ENCODE measurements at places on chromosomes 5 and 9.

GRCh38 chr5:32089146-32090000 lies 84.7 kb downstream of the GOLPH3 start:
- DNase-seq = no peak

GRCh38 chr9:33120620-33121019 lies 44.1 kb upstream of the SMU1 start:
- DNase-seq = peak; percentile 21

- DNase-seq = no peak
Observed at GRCh38 chr5:138603249-138603920, 28.2 kb upstream of the HSPA9 start.

- peak; percentile 94 for DNase-seq
Observed at GRCh38 chr9:69376651-69377050, 51.6 kb downstream of the ENTREP1 start.

GRCh38 chr5:72552041-72552557 lies 44.9 kb upstream of the ZNF366 start:
- DNase-seq = peak; percentile 95

- DNase-seq = peak; percentile 75
Observed at GRCh38 chr5:160492565-160492964, 70.9 kb downstream of the PTTG1 start.

DNA sequence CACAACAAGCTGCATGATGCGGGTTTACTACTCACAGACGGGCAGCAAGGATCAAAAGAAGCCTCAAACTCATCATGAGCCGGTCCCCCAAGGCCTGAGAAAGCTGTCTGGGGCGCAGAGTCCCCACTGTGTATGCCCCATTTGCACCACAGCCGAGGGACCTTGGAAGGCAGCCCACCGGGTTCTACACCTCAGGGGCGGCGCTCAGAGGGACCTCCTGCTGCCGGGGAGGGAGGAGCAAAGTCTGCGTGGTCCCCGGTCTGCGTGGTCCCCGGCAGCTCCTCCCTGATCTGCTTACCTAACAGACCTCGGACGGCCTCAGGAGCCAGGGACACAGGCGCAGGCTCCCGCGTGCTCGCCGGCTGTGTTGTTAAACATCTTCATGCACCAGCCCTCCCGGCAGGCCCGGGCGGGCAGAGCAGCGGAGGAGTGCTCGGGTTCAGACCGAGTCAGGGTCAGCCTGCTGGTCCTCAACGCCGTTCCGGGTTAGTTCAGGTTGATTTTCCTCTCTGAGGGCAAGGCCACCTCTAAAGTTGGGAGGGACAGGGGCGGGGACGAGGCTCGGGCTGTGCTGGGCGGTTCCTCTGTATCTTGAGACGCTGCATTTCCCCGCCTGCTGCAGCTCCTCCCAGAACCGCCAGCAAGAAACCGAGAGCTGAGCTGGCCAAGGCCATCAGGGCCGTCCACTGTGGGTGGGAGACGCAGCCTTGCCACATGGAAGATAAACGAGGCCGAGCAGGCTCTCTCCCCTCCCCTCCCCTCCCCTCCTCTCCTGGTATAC lies 74.6 kb downstream of the MRPL36 start:
- no peak for DNase-seq

- DNase-seq = peak; percentile 87
Observed at GRCh38 chr9:114156657-114157421, 1.5 kb downstream of the COL27A1 start.

- peak; percentile 71 for DNase-seq
Observed at GRCh38 chr9:2157277-2158110, 142.3 kb downstream of the SMARCA2 start.

- DNase-seq = no peak
Observed at GRCh38 chr5:98986587-98986986, 57.8 kb upstream of the CHD1 start.

GRCh38 chr5:58081435-58081834 lies 378.5 kb downstream of the PLK2 start:
- no peak for DNase-seq

- no peak for DNase-seq
Observed at GRCh38 chr5:73132759-73133158, 12.4 kb downstream of the TMEM171 start.

DNA sequence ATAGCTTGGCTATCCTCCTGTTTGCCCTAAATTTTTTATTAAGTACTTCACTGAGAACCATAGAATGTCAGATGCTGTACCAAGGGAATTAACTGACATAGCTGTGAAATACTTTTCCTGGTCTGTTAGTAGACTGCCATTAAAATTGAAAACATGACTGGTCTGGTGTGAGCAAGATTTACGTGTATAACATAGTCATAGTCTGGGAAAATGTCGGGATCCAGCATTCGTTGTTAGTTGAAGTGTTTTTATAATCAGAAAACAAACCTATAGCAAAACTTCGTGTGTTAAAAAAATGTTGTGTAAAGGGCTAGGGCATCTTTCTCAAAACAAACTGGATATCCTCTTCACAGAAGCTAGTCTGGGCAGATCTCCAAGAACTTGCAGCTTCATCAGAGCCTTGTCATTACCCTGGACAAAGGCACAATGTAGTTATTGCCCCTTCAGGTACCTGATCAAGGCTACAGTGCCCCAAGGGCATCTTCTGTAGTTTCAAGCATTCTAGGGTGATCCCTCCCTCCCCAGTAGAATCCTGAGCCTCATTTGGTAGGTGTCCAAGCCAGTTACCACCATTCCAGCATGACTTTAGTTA lies 454.2 kb upstream of the SGCD start:
- peak; percentile 79 for DNase-seq
